T-helper 9 cell (primary cell): ENCODE measurements at places on chromosomes 3 and 15.
A peak's percentile ranks its signal among the peaks of the same experiment; 100 is the strongest.

DNA sequence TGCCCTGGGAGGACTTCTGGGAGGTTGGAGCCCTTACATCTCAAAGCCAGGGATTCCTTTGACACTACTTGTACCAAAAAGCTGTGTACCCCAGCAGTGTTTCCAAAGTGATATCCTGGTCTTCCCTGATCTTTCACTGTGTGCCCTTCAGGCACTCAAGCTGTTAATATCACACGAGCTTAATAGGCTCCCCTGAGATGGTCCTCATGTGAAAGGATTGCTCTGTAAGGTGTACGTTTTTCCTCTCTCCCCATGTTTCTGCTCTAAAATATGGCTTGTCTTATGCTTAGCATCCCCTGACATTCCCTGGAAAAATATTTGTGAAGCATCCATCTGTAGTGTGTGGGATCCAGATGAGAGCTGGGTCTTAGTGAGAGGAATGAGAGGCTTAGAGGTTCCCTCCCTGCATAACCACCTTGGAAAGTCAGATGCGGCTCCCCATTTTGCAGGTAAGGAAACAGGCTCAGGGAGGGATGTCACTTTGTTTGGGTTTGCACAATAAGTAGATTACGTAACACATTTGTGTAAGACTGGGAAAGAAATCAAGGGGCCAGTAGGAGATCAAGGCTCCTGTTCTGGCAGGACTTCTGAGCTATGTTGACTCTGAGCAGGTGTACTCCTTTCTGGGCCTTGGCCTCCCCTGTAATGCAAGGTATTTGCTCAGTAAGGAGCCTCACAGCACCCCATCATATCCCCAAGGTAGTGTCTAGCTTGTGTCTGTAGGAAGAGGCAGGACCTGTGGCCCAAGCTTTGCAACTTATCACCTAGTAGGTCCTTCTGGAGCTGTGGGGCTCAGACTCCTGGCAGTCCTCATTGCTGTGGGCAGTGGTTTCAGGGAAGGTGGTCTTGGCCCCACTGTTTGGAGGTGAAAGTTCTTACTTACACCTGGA is 667 bp upstream of the ACOX2 start:
- DNase-seq, result no peak

DNA sequence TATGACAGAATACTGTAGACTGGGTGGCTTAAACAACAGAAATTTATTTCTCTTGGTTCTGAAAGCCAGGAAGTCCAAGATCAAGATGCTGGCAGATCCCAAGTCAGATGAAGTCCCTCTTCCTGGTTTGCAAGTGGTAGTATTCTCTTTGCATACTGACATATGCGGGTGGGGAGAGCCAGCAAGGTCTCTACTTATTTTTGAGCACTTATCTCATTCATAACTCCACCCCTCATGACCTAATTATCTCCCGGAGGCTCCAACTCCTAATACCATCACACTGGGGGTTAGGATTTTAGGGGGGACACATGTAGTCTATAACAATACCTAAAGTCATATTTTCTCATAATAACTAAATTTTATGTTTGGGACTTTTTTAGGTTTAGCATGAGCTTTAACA is 65.3 kb downstream of the BLM start:
- no peak for DNase-seq

DNA sequence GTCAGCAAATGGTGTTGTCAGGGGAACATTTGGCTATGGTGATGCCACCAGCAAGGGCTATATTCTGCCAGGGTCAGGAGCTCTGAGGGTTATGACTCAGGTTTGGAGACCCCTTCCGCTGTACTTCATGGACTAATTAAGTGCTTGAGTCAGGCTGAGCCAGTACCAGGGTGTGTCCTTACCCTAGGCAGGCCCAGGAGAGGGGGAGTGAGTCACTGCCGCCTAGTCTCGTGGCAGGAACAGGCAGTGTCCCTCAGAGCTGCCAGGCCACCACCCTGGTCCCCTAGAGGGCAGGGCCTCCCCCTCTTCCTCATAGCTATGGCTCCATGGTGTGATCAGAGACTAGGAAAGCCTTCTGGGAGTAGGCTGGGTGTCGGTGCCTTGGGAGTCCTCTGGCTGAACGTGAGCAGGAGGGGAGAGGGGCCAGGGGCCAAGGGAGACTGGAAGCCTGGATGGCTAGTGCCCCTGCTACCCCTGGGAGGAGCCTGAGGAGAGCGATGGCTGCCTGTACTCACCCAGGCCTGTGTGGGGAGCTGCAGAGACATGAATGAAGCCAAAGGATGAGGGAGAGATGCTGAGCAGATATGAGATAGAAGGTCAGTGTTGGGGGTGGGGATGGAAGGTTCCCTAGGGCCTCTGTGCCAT is 10.6 kb downstream of the MAPKAPK3 start:
- DNase-seq, result no peak

GRCh38 chr3:71061037-71061436 is 522.5 kb downstream of the FOXP1 start:
- no peak for DNase-seq

GRCh38 chr3:71195492-71195891 is 388.0 kb downstream of the FOXP1 start:
- no peak for DNase-seq

- no peak for DNase-seq
Observed at GRCh38 chr15:76962337-76963013, 30.9 kb downstream of the RCN2 start.

DNA sequence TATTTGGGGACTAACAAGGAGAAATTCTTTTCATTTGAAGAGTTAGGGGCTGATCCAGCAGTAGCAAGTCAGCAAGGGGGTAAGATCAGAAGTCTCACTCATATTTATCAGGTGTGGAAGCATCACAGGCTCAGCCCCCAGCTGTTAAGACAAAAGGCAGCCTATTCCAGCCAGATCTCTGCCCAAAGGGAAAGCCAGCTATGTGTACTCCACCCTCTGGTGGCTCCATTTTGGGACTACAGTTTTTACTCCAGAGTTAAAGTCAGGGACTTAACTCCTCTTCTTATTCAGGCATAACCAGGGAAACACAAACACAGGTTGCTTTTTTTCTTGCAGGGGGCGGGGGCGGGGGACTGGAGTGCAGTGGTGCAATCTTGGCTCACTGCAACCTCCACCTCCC is 19.2 kb downstream of the UBP1 start:
- DNase-seq, result no peak

DNA sequence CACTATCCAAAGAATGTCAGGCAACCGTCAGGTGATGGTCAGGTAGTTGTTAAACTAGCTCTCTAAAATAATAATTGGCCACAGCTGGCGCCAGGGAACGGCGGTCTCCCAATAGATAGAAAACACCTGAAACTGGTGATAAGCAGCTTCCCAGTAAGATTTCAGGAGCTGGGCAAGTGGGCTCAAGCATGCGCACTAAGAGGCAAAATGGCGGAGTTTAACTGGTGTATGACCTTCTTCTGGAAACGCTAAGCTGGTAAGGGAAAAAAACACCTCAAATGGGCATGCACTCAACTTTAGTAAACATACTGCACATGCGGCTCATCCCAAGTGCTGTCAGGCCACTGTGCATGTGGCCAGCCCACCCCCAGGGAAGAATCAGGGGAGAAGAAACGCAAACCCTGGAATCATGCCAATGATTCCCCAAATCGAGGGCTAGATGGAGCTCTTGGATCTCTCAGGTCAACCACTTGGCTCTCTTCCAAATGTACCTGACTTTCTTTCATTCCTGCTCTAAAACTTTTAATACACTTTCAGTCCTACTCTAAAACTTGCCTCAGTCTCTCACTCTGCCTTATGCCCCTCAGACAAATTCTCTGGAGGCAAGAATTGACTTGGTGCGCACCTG is 195.0 kb downstream of the ZNF621 start:
- no peak for DNase-seq

GRCh38 chr3:5009506-5010109 is 30.4 kb downstream of the BHLHE40 start:
- no peak for DNase-seq

- DNase-seq, result no peak
Observed at GRCh38 chr3:160390565-160391138, 8.4 kb downstream of the IFT80 start.

GRCh38 chr3:71176366-71176765 is 407.2 kb downstream of the FOXP1 start:
- DNase-seq, result no peak

GRCh38 chr15:67998599-67999133 is 55.4 kb upstream of the PIAS1 start:
- DNase-seq, result no peak

GRCh38 chr15:62593681-62594399 is 428.8 kb upstream of the C2CD4B start:
- no peak for DNase-seq

DNA sequence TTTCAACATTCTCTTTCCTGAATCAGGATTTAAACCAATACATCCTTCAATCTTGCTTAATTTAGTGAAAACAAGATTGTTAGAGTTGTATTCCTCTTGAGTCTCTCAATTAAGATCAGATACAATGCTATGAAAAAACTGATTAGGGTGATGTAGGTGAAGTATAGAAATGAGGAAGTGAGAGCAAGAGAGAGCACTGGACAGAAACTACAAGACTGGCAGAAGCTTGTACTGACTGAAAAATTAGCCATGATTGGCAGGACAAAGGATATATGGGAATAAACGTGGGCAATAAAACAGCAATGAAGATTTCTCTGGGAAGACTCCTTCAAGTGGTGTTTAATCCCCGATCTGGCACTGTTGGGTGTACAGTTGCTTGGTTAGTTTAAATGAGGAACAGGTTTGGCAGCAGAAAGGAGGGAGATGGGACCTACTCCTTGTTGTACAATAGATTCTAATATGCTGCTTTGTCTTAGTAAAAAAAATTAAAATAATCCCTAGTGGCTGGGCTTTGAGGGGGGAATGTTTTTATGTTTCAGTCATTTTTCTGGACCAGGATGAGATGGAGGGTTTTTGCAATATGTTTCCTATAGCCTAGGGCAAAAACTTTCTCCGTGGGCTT is 252.7 kb downstream of the SLC9A9 start:
- DNase-seq, result no peak

GRCh38 chr3:195151866-195152541 is 119.0 kb downstream of the XXYLT1 start:
- no peak for DNase-seq

GRCh38 chr15:68651916-68652525 is 73.2 kb downstream of the CORO2B start:
- DNase-seq, result no peak

DNA sequence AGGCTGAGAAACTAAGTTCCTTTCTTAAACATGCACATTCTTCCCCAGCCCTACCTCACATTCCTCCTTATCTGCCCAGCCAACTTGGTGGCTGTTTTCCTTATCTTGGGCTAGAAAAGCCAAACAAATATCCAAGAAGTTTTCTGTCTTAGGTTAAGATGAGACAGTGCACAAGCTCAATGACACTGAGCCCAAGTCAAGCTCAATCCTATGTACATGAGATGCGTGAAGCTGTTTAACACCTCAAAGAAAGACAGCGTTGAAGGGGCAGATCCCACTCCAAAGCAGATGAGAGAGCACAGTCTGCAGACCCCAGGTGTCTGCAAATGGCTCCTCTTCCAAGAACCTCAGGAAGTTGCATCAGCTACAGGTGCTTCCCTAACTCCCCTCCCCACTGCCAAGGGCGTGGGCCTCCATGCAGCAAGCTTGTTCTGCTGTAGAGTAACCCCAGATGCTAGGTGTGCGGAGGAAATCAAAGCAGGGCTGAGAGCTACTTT is 16.6 kb downstream of the LRRC2 start:
- no peak for DNase-seq

- DNase-seq, result no peak
Observed at GRCh38 chr3:55296791-55297190, 190.3 kb downstream of the WNT5A start.

GRCh38 chr15:39622660-39623516 is 42.0 kb downstream of the THBS1 start:
- no peak for DNase-seq

- DNase-seq, result no peak
Observed at GRCh38 chr3:45986303-45986982, 9.2 kb downstream of the FYCO1 start.

DNA sequence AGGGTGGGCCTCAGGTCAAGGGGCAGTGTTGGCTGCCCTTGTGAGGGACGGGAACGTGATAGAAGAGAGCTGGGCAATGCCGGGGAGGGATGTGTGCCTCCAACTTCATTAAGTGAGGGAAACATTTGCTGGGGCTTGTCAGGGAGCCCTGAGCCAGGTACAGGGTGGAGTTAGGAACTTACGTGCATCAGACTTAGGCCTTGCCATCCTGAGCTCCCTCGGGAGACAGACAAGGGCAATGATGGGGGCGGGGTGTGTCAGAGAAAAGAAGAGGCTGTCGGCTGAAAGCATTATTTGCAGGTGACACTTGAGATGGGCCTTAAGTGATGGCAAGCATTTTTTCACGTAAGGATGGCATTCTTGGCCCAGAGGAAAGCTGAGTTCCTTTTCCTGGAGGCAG is 1.6 kb downstream of the FAM131A start:
- no peak for DNase-seq

DNA sequence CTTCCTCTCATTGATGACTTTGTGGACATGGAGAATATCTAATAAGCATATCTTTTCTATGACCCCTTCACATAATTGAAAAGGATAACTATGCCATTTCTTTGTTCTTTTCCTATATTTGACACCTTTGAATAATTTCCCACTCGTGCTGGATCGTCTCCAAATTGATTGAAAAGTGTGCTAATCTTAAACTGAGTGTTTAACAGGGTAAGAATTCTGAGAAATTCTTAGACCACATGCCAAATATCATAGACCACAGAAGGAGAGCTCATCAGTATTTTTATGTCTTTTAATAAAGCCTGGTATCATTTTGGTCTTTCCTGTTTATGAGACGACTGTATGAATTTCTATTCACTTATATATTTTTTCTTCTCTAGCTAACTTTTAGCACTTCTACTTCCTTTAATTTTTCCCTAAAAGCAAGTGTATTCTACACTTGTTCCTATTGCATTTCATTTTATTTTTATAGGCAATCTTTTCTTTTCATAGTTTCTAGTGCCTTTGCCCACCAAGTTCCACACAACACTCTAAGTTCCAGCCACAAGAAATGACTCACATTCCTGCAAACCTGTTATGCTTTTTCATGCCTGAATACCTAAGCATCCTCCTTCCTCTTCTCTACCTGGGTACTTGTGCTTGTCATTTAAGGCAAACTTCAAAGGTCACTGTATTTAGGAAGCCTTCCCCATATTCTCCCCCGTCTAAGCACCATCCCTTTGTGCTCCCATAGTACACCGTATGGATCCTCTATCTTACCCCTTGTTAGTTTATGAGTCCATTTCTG is 30.1 kb downstream of the KBTBD8 start:
- no peak for DNase-seq

DNA sequence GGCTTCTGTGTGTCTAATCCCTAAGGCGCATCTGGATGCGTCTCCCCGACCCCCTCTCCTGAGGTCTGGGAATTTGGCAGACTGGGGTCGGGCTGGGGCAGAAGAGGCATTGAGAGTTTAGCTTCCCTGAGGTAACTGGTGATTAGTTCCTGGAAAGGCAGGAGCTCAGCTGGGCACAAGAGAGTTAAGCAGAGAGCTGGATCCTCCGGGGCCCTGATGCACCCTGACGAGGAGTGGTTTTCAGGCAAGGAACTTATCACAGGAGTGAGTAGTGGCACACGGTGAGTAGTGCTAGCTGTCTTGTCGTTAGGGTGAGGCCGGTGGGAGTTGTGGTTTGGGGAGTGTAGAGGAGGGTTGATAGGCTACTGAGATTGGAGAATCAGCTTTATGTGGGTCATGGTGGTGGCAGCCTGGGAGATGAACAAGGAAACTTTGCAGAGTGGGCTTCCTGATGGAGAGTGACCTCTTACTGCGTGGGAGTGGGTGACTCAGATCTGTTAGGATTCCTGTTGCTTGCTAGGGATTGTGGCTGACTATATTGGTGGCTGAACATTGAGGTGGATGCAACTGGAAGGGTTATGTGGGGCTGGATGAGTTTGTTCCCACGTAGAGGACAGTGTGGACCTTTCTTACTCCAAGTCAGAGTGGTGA is 897 bp downstream of the RAD54L2 start:
- peak; percentile 13 for DNase-seq

GRCh38 chr3:62768896-62769295 is 106.3 kb downstream of the CADPS start:
- DNase-seq, result no peak
